ENCODE measurements at places on chromosomes 5 and 9. TPM values are rescaled to one million over a fixed set of nuclear protein-coding genes. Genes with fewer than 3 reads are reported as not detected.

Gene SPATA6L
- 2.5 TPM for total RNA-seq

Gene GRXCR2
- not detected for total RNA-seq

Gene TSSK1B
- total RNA-seq: not detected

Gene LCN15
- not detected for total RNA-seq

Gene DRD1
- total RNA-seq: 0.08 TPM

Gene HK3
- not detected for total RNA-seq
